Retinal pigment epithelial cell (primary cell): ENCODE measurements at places on chromosomes 7 and 10.

GRCh38 chr10:94214481-94214893 is 148.3 kb downstream of the NOC3L start:
- DNase-seq: no peak

DNA sequence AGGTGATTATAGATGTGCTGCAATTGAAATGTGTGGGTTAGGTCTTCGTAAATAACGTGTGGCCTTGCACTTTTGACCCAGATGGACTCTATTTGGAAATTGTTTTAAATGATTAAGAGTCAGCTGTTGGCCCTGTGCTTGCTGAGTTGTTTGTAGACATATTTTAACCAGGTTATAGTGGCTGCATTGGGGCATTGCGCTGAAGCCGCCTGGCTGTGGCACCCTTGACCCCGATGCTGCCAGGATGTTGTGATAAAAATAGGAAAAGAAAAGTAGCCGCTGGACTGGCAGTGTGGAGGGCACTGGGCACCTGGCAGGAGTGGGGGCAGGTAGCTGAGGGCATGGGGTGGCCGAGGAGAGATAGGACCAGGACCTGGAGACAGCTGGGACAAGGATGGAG is 13.4 kb downstream of the LRRC27 start:
- no peak for DNase-seq

DNA sequence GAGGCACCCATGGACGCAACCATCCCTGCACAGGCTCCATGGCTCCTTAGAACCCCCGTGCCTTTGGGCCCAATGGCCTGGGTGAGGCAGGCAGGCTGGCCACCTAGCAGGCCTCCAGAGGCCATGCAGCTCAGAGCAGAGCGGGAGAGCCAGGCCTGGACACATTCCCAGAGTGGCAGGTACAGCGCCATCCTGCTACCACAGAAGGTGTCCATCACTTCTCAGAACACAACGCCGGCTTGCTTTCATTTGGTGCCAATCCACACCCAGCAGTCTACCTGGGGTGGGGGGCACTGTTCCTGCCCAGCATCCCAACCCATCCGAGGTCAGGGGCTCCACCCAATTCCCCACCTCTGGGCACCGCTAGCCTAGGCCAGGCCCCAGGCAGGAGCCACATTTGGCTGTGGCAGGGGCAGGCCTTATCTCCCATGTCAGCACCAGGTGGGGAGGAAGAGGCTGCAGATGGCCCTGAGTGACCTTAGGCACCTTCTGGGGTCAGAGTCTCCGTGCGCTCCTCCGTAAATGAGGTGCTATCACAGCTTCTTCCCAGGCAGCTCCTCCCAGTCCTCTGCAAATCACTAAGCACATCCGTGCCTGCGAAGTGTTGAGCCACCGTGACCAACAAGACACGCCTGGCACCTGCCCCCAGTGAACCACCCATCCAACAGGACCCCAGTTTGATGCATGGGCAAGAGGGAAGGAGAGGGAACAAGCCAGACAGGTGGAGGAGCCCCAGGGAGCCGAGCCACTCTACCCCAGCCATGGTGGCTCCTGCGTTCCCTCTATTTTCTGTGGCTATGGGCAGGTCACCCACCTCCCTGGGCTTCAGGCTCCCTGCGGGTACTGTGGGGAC is 14.2 kb downstream of the KCNH2 start:
- no peak for DNase-seq

GRCh38 chr10:18767981-18768380 is 108.8 kb downstream of the ARL5B start:
- DNase-seq: no peak

GRCh38 chr7:149599636-149600206 is 102.1 kb upstream of the ZNF746 start:
- DNase-seq: no peak

DNA sequence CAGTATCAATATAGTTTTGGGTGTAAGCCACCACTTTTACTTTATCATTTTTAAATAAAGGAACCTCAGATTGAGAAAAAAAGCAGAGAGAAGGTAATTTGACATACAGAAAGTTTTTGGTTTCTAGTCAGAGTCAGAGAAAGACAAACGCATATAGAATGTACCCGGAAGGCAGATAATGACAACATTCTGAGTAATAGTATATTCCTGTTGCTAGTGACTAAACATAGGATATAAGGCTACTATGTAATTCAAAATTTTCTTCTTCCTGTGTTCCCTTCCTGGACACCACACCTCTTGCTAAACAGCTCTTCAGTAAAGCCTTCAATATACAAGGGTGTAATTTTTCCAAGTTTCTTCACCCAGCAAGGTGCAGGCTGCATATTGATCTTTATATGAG is 597.6 kb downstream of the PCDH15 start:
- DNase-seq: no peak

- DNase-seq: no peak
Observed at GRCh38 chr7:3063016-3063753, 19.5 kb upstream of the CARD11 start.

- DNase-seq: no peak
Observed at GRCh38 chr10:60186315-60187071, 203.2 kb downstream of the ANK3 start.

DNA sequence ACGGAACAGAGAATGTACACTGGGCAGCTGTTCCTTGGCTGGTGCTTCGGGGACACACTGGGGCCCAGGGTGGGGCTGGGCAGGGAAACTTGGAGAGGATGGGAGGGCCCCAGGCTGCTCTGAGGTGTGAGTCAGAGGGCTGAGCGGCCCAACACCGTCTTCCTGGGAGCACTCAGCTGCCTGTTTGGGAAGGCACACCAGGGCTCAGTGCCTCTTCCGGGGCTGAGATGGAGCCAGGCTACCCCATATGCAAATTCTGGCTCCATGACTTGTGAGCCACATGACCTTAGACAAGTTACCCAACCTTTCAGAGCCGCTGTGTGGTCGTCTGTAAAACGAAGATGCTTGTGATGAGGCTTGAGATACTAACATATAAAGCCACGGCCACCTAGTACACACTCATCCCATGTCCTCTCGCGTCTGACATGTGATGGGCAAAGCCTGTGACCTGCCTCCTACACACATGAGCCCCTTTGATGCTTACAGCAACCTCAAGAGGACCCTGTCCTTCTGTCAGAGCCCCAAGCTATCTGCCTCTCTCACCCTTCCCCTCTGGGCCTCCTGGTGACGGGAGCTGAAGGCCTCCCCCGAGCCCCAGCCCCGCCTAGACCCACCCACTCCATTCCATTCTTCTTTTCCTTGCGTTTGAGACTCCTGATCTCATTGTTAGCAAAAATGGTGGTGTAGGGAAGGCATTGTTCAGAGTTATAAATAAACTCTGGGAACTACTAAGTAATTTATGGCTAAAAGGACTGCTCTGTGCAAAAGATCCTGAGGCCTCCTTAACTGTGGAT is 26.1 kb downstream of the KLRG2 start:
- no peak for DNase-seq

- DNase-seq: no peak
Observed at GRCh38 chr7:67564959-67565358, 568.3 kb downstream of the TYW1 start.

DNA sequence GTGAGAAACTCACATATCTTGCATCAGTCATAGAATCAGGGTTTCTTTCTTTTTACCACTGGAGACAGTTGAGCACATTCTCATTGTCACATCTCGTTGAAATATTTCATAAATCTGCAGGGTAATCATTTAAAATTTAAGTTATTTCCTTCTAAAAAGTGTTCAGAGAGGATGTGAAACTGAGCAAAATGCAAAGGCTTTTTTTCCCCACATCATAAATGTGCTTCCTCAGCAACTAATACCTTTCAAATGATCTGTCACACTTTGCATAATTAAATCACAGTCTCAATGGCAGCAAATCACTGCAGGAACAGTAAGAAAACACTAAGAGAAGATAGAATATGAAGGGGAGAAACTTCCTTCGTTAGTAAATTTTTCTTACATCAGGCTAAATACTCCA is 187.5 kb downstream of the EVX1 start:
- DNase-seq: no peak

DNA sequence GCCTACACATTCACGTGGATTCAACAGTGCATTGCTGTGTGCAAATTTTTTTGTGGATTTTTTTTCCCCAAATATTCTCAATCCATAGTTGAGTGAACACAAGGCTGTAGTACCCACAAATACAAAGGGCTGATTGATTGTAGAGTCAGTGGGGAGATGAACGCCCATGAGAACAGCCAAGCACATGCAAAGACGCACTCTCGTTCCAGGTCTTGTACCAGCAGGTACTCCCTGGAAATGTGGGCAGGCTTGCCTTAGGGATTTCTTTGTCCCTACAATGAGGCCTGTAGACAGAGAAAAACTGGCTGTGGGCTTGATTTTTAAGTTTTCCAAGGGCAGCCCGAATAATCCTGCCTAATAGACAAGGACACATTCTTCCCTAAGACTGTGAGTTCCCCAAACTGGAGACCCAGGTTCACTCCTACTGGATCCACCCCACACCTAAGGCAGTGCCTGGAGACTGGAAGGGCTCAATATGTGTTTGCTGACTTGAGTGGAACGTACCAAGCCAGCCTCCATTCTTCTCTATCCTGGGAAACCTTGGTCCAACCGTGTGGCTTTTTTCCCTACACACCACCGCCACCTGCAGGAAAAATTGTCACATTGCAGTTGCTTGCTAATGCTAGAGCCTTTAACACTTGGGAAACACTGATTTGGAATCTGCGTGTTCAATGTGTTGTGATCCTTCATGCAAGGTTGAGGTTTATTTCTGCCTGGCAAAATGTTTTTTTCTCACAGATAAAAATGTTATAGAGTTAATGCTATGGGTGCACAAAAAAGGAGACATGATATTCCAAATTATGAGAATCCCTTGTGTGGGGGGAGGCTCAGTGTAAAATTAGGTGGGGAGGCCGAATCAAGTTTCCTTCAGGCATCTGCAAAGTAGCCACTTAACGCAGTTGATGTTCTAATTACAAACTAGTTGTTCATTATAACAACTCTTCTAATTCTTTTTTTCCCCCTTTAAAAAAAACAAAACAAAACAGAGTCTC is 49.3 kb downstream of the PPP1R17 start:
- no peak for DNase-seq

DNA sequence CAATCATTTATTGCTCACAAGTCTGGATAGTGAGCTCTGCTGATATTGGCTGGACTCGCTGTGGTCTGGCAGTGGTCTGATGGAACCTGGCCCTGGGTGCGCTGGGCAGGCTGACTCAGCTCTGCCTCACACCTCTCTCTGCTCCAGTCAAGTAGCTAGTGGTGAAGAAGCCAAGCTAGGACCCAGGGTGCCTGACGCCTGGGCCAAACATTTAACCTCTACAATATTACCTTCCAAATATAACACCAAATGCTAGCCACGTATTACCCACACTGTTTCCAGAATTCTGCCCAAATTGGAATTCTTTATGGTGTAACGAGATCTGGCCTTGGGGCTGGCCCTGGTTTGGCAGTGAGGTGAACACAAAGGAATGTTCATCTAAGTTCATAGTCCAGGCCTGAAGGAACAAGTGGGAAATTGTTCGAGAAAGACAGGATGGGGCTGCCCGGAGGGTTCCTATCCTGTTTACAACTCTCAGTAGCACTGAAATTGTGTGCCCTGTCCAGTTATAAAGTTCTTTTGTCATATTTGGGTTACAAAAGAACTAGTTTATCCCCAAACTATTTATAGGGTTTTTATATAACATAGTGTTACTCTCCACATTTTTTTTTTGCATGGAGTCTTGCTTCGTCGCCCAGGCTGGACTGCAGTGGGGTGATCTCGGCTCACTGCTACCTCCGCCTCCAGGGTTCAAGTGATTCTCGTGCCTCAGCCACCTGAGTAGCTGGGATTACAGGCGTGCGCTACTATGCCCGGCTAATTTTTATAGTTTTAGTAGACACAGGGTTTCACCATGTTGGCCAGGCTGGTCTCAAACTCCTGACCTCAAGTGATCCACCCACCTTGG is 16.3 kb downstream of the OR2AE1 start:
- no peak for DNase-seq

- DNase-seq: no peak
Observed at GRCh38 chr10:12201543-12201942, 5.6 kb downstream of the CDC123 start.

DNA sequence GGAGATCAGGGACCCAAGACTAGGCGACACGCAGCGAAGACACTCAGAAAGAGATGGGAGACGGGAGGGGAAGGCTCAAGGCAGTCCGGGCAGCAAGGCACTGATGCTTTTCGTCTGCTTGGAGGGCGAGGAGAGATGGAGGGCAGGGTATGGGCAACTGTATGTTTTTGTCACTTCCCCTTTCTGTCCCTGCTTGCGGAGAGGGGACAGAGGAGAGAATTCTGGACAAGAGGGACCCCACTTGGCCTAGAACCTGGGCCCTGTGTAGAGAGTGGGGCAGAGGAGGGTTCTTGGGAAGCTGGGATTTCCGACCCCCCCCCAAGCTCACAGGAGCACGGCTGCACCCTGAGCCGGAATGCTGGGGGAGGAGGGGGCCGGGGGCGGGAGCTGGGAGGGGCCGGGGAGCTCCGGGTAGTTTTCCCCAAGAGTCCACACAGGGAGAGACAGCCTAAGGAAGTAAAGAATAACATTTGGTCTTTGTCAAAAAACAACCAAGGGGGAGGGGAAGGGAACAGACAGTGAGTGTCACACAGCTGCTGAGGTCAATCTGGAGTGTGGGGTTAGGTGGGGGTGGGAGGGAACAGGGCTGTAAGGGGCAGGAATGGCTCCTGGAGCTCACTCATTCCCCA is 1.8 kb downstream of the LRCH4 start:
- DNase-seq: no peak

GRCh38 chr10:76868098-76868977 is 769.3 kb downstream of the KCNMA1 start:
- DNase-seq: no peak
